COLO829 (cell line): ENCODE measurements at places on chromosomes 3 and 15.

DNA sequence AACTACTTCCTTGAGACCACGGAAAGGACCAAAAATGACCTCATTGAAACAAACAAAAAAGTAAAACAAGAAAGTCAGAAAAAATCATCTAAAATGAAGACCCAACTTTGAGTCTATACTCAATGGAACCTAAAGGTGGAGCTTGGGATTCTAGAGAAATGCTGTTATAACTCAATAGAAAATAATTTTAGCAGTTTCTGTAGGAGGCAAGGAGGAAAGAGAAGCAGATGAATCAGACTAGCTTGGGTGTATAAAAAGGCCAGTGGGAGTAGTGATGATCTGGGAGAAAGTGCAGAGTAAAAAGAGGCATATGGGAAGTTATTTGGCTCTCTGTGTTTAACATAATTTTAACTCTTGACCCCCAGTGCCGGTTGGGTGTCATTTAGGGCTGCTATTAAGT is 94.4 kb downstream of the TMCO5A start:
- DNase-seq = no peak

DNA sequence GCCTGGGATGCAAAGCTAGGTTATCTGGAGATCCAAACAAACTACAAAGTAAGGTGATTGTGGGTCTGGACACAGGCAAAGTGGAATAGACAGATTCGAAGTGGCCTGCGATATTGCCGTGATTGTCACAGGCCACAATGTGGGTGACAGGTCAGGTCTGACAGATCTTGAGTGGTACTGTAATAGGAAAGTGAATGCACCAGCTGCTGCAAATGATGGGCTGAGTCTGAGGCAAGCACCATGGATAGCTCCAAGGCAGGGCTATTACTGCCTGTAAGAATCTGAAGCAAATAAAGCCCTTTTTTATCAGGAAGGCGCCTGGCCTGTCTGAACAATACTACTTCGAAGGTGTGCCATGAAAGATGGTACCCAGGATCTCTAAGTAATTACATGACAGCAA is 10.0 kb downstream of the ARMC8 start:
- DNase-seq = no peak

- no peak for DNase-seq
These were observed 171.2 kb upstream of the PFN2 start for GRCh38 chr3:150141790-150142326.

DNA sequence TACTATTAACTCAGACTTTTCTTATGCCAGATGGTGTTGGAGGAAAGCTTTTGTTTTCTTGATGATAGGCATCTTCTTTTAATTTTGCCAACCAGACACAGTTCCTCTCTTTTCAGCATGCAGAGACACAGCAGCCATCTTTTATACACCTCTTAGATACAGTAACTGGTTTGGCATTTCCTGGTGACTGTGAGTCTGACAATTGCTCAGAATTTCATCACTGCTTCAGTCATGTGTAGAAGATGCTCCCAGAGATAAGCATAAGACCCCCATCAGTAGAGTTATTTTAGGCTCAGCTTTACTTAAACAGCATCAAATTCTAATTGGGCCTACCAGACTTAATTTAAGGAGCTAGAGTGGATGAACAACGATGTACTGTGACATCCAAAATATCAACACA is 779.0 kb downstream of the SQOR start:
- DNase-seq = no peak

DNA sequence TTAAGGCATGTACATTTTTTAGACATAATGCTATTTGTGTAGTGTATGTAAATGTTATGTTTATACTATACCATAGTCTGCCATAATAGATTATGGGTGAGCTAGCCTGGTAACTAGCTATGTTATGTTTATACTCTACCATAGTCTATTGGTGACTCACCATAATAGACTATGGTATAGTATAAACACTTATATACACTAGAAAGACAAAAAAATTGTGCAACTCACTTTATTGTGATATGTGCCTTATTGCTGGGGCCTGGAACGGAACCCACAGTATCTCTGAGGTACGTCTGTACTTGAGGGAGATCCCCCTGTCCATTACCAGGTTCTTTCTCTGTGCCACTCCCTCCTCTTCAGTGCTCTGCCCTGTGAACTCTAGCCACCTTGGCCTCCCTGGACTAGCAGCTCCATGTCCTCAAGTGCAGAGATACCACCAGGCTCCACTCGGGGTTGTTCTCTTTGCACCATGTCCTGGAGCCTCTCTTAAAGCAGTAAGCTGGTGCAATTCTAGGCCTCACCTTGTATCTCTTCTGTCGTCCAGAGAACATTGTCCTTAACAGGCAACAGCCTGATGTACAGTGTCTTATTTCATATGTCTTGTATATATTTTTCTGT is 60.8 kb upstream of the PXYLP1 start:
- DNase-seq = no peak
